T47D (cell line): ENCODE measurements at places on chromosomes 1 and 21.
A peak's percentile ranks its signal among the peaks of the same experiment; 100 is the strongest.

DNA sequence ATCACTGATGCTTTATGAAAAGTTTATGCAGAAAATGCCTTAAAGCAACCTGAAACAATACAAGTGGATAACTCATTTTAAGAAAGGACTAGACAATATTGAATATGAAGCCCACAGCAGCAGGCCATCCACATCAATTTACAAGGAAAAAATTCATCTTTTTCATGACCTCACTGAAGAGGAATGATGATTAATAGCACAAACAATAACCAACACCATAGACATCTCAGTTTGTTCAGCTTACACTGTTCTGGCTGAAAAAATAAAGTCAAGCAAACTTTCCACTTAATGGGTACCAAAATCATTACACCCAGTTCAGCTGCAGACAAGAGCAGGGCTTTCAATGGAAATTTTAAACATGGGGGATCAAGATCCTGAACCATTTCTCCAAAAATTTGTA is 380.6 kb upstream of the NEGR1 start:
- DNase-seq, result no peak

DNA sequence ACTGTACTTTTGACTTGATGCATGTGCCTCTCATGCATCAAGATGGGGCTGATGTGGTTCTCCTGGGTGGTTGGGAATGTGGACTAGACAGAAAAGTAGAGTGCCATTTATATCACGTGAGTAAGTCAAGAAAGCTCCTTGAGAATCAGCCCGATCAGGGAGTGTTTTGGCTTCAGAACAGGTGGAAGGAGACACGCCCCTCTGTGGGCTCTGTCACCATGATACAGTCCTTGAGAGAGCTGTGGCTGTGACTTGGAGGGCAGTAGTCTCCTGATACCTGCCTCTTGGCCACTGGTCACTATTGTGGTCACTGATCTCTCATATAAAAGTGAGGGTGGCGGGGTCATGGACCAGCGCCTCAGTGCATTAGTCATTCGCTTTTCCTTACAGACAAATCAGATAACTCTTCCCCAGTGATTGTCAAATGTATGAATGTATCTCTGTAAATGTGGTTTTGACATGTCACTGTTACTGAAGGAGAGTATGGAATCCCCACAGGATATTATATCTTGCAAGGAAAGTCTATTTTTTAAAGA is 8.9 kb upstream of the C4BPB start:
- no peak for DNase-seq

GRCh38 chr1:93585059-93585966 is 96.3 kb downstream of the BCAR3 start:
- no peak for DNase-seq

GRCh38 chr1:163173121-163173520 is 29.6 kb downstream of the RGS5 start:
- DNase-seq, result no peak

GRCh38 chr1:50105433-50105832 is 3.3 kb upstream of the ELAVL4 start:
- no peak for DNase-seq

DNA sequence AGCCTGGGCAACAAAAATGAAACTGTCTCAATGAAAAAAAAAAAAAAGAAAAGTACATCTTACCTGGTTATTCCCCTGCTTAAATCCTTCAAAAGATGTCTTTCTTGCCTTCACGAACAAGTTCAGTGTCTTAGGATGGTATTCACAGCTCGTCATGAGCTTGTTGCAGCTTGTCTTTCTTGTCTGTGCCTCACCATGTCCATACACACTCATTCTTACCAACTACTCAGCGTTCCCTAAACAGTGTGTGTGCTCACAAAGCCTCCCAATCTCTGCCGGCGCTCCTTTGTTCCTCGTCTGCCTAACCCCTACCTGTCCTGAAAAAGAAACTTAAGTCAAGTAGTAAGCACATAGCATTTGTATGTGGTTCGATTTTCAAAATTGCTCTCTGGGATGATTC is 31.1 kb downstream of the UBE4B start:
- DNase-seq, result no peak

- no peak for DNase-seq
Measured at GRCh38 chr1:32791881-32792280, 25.3 kb downstream of the YARS1 start.

- DNase-seq, result no peak
Measured at GRCh38 chr1:43997295-43997999, 6.0 kb downstream of the CCDC24 start.

DNA sequence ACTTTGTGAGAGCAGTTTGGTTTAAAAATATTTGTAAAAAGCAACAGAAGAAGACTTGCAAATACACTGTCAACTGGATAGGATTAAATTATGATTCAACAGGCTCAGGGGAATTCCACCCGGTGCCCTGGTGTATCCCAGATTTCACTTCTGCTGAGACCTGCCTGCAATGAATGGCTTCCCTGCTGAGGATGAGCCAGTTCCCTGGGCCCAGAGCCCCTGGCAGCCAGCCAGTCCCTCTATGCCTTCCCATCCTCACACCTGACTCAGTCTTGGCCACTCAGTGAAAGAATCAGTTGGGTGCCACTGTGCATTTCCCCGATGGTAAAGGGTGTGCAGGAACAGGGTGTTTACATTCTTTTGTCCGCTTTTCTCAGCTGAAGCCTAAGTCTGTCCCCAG is 64.4 kb downstream of the KCTD3 start:
- DNase-seq, result peak; percentile 74

- DNase-seq, result no peak
Measured at GRCh38 chr1:114112775-114113174, 40.9 kb downstream of the SYT6 start.

DNA sequence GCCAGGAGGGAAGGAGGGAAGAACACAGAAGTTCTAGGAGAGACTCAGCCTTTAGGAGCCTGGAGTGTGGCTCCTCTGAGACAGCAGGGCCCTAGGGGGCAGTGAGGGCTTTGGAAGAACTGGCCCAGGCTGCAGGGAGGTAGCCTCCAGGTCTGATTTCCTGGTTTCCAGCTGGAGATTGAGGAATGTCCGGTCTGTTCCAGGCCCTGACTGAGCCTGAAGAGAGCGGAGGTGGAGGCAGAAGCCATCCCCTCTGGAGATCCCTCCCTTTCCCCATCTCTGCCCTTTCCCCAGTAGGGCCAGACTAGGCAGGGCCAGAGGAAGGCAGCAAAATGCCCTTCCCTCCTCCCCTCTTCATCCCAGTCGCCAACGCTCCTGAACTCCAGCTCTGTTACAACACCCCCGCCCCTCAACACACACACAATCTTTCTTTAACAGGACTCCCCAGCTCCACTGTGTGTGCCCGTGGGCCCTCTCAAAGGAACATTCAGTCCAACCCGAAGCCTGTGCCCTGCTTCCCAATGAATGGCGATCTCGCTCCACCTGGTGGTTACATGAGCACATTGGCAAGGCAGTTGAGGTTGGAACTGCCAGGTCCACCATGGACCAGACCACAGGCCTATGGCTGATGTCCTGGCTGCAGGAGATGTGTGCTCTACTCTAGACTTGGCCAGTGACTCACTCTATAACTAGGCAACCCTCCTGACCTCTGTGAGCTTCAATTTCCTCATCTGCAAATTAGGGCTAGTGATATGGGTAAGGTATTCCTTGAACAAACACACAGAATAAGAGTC is 32.0 kb downstream of the MAP7D1 start:
- DNase-seq, result peak; percentile 72

GRCh38 chr21:46127239-46128105 is 27.9 kb downstream of the FTCD start:
- DNase-seq, result no peak

GRCh38 chr1:2556277-2556677 is at the start of gene TNFRSF14:
TSS of gene TNFRSF14 (plus strand) at chr1:2556371. CDS start at chr1:2556665, 294 bp downstream.
- peak; percentile 23 for DNase-seq

- DNase-seq, result no peak
Measured at GRCh38 chr1:60878323-60878722, 204.0 kb upstream of the NFIA start.

DNA sequence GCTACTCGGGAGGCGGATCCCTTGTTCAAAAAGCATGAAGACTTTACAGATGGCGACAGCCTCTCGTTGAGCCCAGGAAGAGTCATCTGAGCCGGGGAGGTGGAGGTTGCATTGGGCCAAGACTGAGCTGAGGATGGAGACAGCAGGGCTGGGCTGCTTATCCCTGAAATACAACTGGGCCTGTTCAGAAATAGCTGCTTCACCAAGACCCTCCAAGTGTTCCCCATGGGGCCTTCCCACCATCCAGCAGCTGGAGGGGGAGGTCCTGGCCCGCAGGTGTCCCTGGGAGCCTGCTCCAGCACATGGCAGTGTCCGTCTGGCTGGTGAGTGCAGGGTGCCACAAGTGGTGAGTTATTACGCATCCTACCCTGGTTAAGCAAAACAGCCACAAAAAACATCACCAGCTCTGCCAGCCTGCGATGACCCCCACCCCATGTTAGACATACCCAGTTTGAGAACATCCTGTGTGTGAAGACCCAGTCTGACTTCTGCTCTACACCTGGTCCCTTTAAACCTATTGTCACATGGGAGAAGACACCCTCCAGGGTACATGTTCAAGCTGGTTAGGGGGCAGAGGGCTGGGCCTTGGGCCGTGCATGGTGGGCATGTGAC is 93.1 kb upstream of the TMPRSS2 start:
- DNase-seq, result no peak

DNA sequence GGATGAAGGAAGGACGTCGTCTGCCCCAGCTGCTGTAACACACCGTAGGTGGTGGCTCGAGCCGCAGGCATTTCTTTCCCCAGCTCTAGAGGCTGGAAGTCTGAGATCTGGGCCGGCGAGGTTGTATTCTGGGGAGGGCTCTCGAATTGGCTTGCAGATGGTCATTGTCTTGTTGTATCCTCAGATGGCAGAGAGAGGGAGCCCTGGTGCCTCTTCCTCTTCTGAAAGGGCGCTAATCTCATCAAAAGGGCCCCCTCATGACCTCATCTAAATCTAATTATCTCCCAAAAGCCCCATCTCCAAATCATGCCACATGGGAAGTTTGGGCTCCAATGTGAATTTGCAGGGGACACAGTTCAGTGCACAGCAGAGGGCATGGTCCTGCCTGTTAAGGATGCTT is 109.0 kb downstream of the SIK1 start:
- no peak for DNase-seq

GRCh38 chr1:158731707-158732106 is 11.2 kb upstream of the OR6K3 start:
- DNase-seq, result no peak

GRCh38 chr1:12547586-12548225 is 70.3 kb downstream of the DHRS3 start:
- no peak for DNase-seq

- DNase-seq, result no peak
Measured at GRCh38 chr1:230864441-230864840, 3.9 kb downstream of the C1orf198 start.

DNA sequence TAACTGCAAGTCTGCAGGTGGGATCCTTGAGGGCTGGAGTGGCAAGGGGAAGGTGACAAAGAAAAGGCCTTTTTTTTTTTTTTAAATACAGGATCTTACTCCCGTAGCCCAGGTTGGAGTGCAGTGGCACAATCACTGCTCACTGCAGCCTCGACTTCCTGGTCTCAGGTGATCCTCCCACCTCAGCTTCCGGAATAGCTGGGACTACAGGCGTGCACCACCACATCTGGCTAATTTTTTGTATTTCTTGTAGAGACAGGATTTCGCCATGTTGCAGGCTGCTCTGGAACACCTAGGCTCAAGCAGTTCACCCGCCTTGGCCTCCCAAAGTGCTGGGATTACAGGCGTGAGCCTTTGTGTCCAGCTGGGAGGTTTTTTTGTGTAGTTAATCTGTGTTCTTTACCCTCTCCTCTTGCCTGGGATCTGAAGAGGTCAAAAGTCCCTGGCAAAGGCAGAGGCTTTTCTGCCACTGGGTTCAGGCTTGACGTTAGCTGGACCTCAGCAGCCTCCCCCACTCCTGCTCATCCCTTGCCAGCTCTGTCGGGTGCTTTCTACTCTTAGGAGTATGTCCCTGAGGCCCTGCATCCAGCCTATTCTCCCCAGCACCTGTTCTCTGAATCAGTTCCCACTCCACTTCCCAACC is 5.2 kb downstream of the IL6R start:
- no peak for DNase-seq

DNA sequence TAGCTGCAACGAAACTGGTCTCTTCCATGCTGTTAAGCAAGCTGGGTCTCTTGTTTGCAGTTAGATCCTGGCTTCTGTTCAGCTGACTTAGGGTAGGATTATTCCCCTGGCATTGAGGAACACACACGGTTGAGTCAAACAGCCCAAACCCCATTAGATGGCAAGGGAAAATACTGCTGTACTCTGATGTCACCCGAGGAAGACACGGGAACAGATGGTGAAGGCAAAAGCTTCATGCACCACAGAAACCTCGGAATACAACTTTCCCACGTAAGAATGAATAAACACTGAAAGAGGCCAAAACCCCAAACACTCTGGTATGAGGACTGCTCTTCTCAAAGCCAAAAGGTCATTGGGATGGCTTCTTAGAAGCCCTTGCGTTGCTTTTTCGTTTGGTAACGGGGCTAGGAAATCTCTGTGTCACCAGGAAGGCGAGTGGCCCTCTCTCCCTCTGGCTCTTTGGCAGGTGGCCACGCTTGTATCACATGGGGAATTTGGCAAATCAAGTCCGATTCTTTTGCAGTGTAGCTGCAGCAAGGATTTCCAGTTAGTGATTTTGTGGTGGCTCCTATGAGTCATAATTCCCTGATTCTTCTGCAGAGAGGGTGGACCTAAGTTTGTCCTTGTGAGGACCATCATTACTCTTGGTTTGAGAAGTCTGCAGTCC is 16.7 kb upstream of the LYST start:
- DNase-seq, result no peak

DNA sequence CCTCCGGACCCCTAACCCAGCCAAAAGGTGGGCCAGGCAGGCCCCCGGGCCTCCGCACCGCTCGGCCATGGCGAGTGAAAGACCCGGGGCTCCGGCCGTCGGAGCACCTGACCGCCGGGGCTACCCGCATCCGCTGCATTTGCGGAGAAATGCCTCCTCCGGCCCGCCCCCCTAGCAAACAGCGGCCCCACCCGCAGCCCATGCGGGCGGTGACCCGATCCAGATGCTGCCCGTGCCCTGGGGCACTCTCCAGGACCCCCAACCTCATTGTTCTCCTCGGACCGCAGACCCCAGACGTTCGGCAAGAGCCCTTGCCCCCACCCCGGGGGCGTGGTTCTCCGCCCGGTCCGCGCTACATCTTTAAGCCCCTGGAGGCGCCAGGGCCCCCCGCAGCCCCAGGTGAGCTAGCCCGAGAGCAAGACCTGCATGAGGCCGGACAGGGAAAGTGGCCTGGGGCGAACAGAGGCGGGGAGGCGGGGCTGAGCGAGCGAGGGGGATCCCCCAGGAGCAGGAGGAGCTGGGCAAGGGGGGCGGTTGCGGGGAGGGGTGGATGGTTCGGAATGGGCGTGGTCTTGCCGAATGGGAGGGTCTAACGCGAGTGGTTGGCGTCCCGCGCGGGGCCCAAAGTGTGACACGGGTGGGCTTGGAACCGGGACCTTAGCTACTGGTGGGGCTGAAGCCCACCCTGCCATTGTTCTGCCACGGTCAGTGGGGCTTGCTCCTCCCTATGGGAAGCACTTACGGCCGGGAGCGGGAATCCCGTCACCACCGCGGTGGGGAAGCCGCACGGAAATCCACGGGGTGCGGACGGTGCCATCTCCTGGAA is 6.3 kb upstream of the CRYBG2 start:
- DNase-seq, result no peak
